ENCODE measurements at places on chromosomes 2 and 18.

DNA sequence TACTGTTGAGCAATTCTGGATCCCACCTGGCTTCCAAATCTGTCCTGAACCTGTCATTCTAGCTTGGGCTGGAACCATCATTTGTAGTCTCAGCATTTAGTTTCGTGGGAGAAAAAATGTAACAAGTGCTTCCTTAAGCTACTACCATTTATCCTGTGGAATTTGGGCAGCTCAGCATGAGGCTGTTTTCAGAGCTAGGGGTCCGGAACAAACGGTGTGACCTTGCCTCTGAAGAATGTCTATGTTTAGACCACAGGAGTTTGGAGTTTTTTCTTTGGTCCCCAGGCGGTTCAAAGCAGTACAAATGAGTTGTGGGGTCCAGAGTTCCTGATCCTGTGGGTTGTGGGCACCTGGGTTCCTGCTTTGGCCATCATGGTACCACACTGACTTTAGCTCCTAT, 59.1 kb upstream of the TMEM178A start:
- no peak for DNase-seq

DNA sequence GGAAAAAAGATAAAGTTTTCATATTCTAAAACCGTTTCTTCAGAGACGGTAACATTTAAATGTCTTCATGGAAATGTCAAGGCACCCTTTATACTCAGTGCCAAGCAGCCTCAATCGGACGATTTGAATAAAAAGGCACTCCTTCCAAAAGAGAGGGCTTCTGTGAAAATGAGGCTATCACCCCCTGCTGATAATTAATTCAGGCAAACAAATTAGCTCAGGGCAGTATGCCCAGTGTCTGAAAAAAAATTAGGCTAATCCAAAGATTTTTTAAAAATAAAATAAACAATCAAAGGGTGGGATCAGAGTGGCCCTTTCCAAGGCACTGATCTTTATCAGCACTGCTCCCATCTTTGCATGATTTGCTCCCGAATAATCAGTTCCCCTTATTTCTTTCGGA, 151.0 kb upstream of the PID1 start:
- no peak for DNase-seq

DNA sequence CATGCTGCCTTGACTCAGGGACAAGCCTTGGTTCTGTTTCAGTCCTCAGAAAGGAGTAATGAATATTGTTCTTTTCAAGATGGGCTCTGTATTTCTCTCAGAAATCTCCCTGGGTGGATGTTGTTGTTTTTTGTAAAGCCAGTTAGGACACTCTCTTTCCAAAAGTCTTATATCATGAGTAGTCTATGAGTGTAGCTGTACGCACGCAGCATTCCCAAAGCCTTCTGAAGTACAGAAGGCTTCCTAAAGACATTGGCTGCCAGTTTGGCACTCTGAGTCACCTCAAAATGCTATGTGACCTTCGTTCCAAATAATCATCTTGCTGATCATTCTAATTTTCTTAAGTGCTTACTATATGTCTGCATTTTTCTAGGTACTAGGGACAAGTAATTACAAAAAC, 16.7 kb upstream of the GTF2A1L start:
- DNase-seq, result no peak

DNA sequence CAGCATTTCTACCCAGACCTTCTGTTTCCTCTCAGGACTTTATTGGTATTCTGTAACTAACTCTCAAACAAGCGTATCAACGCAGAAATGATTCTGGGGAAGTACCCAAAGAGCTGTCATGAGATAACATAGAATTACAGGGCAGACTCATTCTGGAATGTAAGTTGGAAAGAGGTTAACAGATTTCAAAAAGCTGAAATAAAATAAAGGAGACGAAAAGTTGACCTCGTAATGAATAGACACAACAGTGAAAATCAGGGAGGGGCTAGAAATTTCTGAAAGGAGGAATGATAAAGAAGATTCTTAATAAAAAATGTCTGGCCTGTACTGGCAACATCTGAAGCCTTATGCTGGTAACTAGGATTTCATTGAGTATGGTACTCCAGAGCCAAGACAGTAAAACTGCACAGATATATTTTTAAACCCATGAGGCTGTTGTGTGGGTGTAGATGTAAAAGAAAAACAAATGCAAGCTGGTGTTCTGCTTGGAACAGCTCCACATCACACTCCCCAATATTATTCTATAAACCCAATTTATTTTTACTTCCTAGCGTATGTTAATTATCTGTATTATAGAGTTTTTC, 23.9 kb downstream of the RBMS1 start:
- no peak for DNase-seq

GRCh38 chr2:122528061-122528460, 772.6 kb downstream of the TSN start:
- no peak for DNase-seq

GRCh38 chr2:141528990-141529389, 601.8 kb downstream of the LRP1B start:
- DNase-seq, result no peak

- DNase-seq, result no peak
Observed at GRCh38 chr2:215794829-215795546, 218.4 kb downstream of the MREG start.

GRCh38 chr2:235607546-235608199, 113.8 kb downstream of the AGAP1 start:
- no peak for DNase-seq

- no peak for DNase-seq
Observed at GRCh38 chr2:146870691-146871090, 974.1 kb upstream of the ACVR2A start.

GRCh38 chr18:12258719-12259705, 4.9 kb downstream of the CIDEA start:
- no peak for DNase-seq

- no peak for DNase-seq
Observed at GRCh38 chr2:95024371-95024770, 1.1 kb upstream of the MAL start.

GRCh38 chr2:96927405-96928171, 57.7 kb upstream of the SEMA4C start:
- DNase-seq, result no peak

DNA sequence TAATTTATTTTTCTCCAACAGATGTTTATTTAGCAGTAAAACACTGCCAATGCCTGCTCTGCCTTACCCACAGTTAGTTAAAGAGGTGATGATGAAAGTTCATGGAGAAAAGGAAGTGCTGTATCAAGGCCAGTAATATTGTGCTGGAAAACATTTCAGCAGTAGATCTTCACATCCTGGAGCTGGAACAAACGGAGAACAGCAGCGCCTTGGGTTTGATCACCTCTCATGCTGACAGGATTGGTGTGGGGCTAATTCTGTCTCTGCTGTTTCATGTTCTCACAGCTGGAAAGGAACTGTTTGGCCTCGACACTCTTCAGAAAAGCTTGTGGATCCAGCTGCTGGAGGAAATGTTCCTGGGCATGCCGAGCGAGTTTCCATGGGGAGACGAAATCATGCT, 61.5 kb upstream of the RPE start:
- no peak for DNase-seq

- no peak for DNase-seq
Observed at GRCh38 chr2:45904267-45904945, 252.9 kb downstream of the PRKCE start.

DNA sequence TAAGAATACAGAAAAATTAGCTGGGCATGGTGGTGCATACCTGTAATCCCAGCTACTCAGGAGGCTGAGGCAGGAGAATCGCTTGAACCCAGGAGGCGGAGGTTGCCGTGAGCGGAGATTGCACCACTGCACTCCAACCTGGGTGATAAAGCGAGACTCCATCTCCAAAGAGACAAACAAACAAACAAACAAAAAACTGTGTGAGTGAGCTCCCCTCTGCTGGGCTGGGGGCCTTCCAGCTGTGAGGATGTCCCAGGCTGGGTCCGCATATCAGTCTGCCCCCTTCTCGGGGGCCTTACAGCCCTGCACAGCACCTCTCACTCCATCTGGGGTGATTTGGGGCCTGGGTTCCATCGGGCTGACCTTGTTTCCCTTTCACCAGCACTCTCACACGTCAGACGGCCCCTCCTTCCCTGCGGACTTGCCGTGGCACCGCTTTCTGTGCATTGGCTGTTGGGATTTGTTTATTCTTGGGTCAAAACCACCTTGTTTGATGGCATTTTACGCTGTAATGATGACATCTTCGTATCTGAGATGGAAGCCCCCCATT, 2.8 kb upstream of the KLHL30 start:
- DNase-seq, result no peak

- no peak for DNase-seq
Observed at GRCh38 chr2:120952318-120952717, 216.7 kb downstream of the GLI2 start.

- no peak for DNase-seq
Observed at GRCh38 chr2:46955764-46956163, 40.2 kb upstream of the MCFD2 start.

- no peak for DNase-seq
Observed at GRCh38 chr2:133434959-133435668, 133.1 kb downstream of the NCKAP5 start.

- DNase-seq, result no peak
Observed at GRCh38 chr2:203918264-203918663, 18.3 kb upstream of the ICOS start.

DNA sequence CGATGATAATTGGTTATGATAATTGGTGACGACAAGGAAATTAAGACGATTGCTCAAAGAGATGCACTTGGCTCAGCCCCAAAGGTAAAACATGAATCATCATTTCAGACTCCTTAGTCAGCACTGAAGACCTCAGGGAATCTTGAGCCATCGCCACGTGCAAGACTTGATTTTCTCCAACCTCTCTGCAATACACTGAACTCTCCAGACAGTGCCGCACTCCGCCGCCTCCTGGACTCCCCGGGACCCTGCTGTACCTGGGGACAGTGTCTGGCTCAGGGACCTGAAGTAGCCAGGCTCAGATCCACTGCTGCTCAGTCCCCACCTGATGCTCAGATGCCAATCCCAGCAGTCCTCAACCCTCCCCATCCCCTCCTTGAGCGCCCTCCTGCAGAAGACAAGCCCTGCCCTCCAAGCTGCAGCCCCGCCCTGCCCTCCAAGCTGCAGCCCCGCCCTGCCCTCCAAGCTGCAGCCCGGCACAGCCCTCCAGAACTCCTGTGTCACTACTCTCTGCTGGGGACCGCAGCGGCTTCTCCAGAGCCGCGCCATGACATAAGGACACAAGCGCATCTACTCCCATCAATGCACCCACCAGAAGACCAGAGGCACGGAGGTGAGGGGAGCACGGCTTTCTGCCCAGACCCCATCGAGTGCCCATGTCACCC, 1.1 kb downstream of the TMEM18 start:
- DNase-seq, result no peak

DNA sequence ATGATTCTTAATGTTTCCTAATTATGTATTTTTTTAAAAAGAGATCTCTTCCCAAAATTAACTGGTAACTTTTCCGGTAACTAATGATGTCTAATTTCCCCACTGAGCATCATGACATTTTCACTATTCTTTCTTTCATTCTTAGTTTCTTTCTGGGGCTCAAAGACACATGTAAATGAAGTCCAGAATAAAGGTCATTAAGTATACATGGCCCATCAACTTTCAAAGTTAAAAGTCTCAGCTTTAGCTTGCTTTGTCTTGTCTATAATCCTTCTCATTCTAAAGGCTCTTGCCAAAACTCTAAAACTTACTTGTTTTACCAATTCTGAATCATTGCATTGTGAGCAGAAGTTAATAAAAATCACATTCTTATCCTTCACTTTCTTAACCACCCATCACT, 53.6 kb downstream of the ASXL2 start:
- DNase-seq, result no peak

All from stimulated activated CD8-positive, alpha-beta memory T cell treated with anti-CD3 and anti-CD28 coated beads, Interleukin-7, amount 100 ng/mL, for 1 hour (primary cell).